ENCODE measurements at places on chromosomes 1 and 21.

DNA sequence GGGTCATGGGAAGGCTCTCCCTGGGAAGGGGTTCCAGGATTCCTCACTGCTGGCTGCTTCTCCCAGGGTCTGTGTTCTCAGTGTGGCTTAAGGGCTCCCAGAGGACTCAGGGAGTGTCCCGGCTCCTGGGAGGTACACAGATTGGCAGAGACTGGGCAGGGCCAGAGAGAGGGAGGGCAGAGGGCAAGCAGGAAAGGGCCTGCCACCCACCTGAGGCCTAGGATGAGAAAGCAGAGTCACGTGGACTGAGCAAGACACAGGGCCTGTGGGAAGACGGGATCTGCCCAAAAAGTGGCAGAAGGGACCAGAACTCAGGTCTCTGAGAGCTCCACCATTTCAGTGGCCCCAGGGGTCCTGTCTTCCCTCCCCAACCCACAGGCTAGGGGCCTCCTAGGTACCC lies 871 bp downstream of the SLFNL1 start:
- no peak for DNase-seq

DNA sequence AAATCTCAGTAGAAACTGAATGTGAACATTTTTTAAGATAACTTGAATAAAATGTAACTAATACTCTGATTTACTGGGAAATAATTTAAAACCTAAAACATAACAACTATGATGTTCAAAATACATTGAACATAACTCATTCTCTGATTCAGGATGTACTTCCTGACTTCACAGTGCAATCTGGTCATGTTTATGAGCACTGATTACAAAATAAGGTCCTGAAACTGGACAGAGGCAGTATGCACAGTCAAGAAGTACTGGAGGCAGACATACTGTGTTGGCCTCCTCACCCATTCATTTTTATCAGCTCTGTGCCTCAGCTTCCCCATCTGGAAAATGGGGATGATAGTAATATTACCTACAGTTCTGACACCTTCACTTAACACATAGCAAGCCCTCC lies 651.3 kb downstream of the PTPRC start:
- DNase-seq: no peak

GRCh38 chr1:9561429-9561828 lies 22.2 kb downstream of the SLC25A33 start:
- peak; percentile 64 for DNase-seq

- DNase-seq: no peak
Measured at GRCh38 chr1:224064150-224064549, 49.8 kb upstream of the FBXO28 start.

DNA sequence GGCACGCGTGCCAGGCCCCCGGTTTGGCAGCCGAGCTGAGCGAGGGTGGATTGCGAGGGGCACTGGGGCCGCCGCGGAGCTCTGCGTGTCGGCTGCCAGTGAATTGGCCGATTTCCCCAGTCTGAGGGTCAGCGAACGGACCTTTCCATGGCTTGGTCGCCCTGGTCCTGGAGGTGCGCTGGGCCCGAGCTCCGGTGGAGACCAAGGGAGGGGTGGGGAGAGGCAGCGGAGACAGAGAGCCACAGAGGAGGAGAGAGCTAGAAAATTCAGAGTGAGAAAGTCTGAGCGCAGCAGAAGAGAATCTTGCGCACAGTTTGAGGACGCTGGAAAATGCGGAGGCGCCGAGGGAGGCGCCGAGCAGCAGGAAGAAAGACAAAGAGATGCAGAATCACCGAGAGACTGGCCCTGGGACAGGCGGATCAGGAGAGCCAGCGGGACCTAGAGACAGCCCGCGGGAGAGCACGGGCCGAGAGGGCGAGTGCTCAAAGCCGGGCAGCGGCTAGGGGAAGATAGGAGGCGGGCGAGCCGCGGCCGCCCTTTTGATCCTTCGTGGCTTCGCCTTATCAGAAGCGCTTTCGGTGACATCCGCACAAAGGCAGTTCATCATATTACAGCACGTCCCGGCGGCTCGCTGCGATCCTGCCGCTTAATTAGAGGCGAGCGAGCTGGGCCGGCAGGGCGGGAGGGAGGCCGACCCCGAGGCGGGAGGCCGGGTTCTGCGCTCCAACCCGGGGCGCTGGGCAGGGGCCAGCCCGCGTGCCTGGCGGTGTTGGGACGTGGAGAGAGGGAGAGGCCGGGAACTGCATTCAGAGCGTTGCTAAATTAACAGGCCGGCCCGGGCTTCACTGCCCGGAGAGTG lies 12.7 kb downstream of the PAX7 start:
- DNase-seq: no peak

DNA sequence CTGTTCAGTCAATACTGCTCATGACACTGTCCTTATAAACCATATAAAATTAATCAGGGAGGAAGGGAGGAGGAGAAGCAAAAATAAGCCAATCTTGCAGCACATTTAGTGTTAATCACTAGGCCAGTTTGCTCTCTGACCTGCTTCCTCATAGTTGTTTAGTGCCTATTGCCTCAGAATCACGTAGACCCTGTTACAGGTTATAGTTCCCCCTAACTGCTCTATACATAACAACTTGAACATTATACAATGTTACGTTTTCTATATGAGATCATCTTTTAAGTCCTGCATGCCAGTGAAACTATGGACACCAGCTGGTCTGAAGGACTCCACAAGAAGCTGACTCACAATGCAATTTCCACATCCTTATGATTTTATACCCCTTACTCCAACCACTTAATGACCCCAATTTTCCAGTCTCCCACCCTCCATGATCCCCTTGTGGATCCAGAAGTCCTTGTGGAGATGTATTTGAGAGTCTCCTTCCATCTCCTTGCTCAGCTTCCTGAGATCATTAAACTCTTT lies 34.9 kb upstream of the TACSTD2 start:
- DNase-seq: no peak

GRCh38 chr1:6517435-6517851 lies 26.0 kb upstream of the PLEKHG5 start:
- DNase-seq: no peak

GRCh38 chr1:198523182-198523950 lies 17.1 kb downstream of the ATP6V1G3 start:
- no peak for DNase-seq

DNA sequence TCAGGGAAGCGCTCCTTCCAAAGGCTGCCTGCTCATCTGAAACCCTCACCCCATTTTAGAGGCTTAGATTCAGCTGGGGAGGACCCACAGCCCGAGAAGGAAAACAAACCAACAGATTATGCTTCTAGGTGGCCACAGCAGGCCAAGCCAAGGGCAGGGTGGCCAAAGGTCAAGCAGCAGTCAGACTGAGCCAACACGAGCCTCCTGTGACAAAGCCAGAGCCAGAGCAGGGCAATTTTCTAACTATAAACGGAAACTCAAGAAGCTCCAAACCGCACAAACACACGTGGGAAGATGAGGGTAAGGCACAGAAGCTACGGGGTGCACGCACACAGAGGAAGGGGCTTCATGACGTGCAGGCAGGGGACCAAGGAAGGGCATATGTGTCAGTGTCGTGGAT lies 64.1 kb downstream of the PLEKHA6 start:
- no peak for DNase-seq

- no peak for DNase-seq
Measured at GRCh38 chr21:33948951-33949444, 33.4 kb upstream of the ATP5PO start.

- DNase-seq: no peak
Measured at GRCh38 chr1:85313888-85314696, 37.7 kb upstream of the BCL10 start.

- DNase-seq: no peak
Measured at GRCh38 chr21:46674430-46675007, 39.0 kb downstream of the PRMT2 start.

DNA sequence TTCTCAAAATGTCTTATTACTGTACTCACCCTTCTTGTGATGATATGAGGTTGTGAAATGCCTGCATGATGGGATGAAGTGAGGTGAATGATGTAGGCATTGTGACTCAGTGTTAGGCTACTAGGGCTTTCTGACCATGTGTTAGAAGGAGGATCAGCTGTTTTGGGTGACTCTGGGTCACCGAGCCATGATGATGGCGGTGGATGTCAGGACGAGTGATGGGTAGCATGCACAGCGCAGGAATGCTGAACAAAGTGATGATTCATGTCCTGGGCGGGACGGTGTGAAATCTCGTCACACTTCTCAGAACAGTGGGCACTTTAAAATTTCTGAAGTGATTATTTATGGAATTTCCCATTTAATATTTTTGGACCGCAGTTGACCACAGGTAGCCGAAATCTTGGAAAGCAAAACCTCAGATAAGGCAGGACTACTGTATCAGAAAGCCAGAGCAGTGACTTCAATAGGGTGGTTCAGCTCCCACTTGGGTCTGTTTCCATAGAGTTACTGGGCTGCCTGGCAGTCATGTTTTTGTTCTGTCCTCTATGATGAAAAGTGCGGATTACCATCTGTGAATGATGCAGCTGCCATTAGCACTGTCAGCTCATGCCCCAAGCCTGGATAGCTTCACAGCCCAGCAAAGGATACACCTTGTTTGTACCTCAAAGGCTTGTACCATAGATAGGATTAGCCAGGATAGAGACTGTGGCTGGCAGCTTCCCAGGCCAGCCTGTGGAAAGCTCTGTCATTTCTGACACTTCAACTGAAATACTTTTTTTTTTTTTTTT lies 26.6 kb downstream of the IL6R start:
- no peak for DNase-seq

DNA sequence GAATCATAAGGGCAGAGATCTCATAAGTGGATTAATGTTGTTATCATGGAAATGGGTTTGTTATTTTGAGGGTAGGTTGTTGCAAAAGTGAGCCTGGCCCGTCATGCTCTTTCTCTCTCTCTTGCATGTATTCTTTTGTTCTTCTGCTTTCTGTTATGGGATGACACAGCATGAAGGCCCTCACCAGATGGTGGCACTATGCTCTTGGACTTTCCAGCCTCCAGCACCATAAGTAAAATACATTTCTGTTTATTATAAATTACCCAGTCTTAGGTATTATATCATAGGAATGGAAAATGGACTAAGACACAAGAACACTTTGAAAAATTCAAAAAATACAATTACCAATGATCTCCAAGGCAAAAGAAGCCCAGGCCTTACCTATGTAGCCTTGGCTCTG lies 676.1 kb downstream of the PTPRU start:
- DNase-seq: peak; percentile 10

- DNase-seq: no peak
Measured at GRCh38 chr1:156097499-156098178, 15.4 kb upstream of the MEX3A start.

DNA sequence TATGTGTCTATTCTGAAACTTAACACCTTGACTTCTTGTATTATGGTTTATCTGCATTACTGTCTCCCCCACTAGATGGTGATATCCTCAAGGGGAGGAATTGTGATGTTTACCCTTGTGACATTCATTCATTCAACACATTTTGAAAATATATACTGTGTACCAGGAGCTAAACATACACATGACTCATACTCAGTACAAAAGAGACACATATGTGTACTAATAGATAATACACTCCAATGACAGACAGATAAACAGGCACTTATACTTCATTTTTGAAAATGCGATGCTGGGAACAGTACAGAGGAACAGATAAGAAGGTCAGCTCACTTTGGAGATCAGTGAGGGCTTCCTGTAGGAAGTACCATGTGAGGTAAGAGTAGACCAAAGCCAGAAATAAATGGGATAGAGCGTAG lies 8.9 kb upstream of the RAB3GAP2 start:
- DNase-seq: no peak

GRCh38 chr1:24420547-24420946 lies 4.9 kb downstream of the NIPAL3 start:
- DNase-seq: no peak

- DNase-seq: no peak
Measured at GRCh38 chr1:82840192-82840591, 1039.5 kb downstream of the ADGRL2 start.

DNA sequence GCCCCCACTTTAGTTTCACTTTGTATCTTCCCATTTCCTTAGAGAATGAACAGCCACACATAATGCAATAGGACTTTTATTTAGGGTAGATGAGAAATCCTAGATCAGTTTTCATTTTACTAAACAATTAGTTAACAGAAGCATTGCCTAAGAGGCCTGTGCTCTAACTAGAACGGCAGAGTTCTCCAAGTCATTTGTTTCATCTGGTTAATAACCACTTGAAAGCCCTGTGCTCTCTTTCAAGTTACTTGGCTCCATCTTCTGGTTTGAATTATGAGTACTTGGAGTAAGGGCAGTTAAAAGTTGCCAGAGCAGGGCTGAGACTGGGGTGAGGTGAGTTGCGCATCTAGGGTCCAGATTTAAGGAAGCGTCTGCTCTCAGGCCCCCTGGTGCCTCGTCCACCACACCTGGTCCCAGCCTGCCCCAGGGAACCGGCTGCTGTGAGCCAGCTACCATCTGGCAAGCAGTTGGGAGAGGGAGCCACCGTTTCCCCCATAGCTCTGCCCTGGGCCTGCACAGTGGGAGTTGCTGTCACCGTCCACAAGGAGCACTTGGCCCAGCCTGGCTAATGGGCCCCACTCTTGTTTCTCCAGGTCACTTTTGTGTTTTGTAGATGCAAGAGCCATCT lies 18.1 kb upstream of the SLC44A3 start:
- peak; percentile 84 for DNase-seq

DNA sequence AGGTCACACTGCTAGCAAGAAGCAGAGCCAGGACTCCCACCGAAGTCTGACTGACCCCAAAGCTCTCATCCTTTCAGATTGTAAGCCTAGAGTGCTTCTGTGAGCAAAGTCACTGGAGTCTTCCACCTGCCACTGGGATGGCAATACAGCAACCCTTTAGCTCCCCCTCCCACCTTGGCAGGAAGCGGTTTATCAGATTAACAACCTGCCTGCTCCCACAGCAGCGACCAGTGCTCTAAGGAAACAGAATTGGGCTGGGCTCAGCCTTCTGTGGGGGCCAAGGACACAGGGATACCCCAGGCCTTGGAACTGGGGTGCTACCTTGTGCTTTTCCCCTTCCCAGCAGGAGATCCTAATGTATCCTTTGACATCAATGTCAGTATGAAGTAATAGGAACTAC lies 76.0 kb downstream of the GFI1 start:
- peak; percentile 39 for DNase-seq

DNA sequence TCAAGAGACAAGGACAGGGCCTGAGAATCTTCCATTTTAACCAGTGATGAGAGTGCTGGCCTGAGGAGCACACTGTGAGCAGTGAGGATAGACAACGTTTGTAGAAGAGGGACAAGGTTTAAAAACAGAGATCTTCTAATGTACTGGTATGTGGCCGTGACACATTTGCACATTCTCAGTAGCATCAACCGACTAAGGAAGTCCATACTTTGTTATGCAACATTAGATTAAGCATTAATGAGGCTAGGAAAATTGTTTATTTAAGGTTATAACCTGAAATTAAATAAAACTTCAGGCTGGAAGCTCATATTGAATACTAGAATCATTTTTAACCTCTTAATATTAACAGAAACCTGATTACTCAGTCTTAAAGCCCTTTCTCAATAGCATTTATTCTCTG lies 99.0 kb downstream of the SLC45A1 start:
- no peak for DNase-seq

All from KBM-7 (cell line).